Activated CD8-positive, alpha-beta memory T cell treated with anti-CD3 and anti-CD28 coated beads for 24 hours (primary cell): ENCODE measurements at places on chromosomes 6 and 20.

DNA sequence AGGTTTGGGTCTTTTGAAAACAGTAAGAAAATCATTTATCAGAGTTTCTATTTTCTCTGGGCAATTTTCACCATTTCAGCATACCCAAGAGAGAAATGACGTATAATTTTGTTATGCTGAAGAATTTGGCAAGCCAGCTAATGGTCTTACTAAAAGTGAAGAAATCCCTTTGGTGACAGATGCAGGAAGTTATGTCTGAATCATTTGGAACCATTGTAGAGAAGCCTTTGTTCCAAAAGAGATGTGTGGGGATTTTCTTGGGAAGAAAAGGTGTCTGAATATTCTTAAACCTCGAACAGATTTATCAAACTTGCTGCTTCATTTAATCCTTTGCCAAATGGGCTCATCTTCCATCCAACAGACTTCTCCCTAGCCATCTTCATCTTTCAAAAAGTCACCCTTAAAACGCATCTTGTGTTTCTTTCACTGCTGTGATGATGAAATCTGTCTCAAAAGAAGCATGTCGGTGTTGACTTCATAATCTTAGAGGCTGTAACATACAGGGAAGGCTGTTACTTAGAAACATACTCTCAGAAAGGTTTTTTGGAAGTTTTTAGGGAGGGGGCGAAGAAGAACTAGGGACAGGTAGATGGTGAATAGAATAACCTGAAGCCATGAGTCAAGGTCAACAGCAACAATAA lies 39.5 kb downstream of the CITED2 start:
- no peak for DNase-seq

- no peak for DNase-seq
These were observed 12.3 kb upstream of the CBFA2T2 start for GRCh38 chr20:33477386-33478234.

DNA sequence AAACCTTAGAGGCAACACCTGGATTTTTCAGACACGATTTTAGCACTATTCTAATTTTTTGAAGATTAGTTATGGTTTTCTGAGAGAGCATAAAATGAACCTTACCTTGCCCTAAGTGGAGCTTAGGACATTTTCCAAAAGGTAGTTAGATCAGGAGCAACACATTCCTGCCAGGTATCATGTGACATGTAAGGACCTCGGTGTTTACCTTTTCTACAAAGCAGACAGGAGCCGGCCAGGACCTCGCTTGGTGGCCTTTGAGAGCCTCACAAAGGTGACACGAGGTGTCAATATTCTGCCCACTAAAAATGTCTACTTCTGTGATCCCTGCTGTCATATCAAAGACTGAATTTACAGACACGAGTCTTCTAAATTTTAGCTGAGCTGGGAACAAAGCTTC lies 174.9 kb downstream of the SMOC2 start:
- DNase-seq, result no peak

- DNase-seq, result no peak
These were observed 37.6 kb downstream of the SHLD1 start for GRCh38 chr20:5787796-5788165.

- no peak for DNase-seq
These were observed 50.0 kb downstream of the FOXF2 start for GRCh38 chr6:1439349-1439748.

DNA sequence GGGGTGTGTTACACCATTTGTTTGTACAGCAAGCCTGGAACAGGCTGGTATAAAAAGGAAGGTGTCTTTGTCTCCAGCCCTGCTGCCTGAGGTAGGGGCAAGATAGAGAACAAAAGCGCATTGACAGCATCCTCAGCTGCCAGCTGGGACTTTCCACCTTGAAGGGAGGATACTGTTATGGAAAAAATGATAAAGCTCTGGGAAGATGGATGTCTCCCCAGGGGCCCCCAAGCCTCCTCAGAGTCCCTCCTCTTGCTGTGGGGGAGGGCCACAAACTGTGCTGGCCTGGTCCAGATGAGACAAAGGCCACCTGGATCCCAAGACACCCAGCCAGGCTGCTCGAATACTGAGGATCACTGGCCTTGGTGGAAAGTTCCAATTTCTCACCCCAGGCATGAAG lies 13.0 kb downstream of the REM1 start:
- no peak for DNase-seq

- DNase-seq, result no peak
These were observed 239.8 kb upstream of the PREP start for GRCh38 chr6:105642708-105643107.

DNA sequence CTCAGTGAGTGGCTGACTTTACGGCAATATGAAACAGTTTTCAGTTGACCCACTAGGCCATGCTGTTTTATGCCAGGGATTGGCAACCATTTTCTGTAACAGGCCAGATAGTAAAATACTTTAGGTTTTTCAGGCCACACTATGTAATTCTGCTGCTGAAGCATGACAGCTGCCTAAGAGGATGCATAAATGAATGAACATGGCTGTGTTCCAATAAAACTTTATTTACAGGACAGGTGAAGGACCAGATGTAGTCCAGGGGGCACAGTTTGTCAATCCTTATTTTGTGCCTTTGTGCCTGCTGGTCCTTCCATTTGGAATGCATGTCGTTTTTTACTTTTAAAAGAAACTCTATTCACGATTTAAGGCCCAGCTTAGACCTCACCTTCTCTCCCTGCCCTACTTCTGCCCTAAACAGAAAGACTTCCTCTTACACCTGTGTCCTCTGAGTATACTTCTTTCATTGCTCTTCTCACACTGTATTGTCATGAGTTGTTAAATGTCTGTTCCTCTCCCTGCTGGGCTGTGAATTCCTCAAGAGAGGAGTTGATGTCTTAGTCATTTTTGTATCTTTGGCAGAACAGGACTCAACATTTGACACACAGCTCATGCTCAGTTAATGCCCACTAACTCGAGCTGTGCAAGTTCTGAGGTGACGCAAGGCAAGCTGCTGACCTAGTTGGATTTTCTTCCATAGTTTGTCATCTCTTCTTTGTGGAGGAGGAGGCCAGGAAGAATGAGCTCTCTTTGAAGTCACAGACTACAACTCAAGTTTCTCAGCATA lies 90.1 kb upstream of the MAP7 start:
- DNase-seq, result no peak

DNA sequence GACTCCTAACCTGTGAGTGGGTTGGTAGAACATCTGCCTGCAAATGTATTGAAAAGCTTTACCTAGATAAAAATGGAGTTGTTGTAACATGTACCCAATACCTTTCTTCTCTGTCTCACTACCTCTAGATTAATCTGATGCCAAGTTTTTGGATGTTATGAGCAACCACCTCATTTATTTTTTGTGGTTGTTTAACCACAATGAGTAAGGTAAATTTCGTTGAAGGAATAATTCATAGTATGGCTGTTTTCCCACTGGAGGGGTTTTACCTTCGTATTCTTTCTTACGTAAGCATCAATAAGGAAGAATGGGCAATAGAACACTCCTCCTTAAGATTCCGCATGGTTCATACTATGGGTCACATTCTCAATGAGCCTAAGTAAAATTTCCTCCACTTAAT lies 165.4 kb downstream of the CDH26 start:
- no peak for DNase-seq

DNA sequence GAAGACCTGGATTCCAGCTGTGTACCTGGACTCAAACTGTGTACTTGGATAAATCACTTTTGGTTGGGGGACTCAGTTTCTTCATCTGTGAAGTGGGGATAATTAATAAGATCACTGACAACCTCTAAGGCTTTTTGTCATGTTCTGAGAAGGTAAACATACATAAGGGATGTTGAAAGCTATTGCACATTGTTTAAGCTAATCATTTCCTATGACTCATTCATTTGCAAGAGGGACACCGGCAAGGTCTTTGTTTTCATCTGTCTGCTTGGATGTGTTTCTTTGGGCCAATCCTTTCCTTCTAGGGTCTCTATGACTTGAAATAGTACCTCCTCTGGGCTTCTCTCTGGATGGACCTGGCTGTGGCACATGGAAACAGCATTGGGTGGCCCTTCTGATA lies 6.8 kb downstream of the PROKR2 start:
- no peak for DNase-seq

DNA sequence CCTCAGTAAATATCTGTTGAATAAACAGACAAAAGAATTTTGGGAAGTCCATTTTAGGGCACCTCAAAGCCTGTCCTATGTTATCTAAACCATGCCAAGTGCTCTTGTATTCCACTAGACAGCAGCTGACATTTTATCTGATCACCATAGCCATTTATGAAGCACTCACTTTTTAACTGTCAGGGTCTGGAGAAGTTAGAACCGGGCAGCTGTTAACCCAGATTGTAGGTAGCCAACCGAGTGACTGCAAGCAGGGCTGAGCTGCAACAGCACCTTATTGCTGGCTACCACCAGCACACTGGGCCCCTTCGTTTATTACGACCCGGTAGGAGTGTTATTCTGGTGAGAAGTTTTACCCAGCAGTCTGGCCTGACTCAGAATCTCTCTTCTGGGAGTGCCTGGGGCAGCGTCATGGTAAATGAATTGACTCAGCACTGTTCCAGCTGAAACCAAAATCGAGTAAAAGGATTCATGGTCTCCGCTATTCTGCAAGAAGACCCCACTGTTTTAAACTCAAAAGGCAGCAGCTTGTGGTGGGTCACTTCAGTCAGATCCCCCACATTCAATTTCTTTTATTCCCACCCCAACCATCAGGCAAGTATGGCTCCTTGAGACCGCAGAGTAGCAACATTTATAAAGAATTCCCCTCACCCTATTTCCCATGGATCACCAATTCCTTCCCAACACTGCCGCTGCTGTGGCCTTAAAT lies 1.7 kb downstream of the UBE2V1 start:
- no peak for DNase-seq

GRCh38 chr6:35521235-35521634 lies 8.5 kb upstream of the TULP1 start:
- no peak for DNase-seq

DNA sequence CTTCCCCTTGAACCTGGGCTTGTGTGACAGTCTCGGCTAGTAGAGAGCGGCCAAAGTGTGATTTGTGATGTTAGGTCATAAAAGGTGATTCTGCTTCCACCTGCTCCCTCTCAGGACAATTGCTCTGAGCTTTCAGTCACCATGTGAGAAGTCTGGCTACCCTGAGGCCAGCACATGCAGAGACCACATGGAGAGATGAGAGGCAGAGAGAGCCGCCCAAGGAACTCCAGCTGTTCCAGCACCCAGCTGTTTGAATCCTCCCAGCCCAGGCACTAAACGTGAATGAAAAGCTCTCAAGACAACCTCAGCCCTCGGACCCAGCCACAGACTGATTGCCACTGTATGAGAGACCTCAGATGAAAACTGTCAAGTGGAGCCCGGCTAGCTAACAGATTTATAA lies 143.4 kb upstream of the EEF1E1 start:
- no peak for DNase-seq

- DNase-seq, result peak; percentile 76
These were observed 26.5 kb downstream of the MTHFD1L start for GRCh38 chr6:150891888-150892485.

DNA sequence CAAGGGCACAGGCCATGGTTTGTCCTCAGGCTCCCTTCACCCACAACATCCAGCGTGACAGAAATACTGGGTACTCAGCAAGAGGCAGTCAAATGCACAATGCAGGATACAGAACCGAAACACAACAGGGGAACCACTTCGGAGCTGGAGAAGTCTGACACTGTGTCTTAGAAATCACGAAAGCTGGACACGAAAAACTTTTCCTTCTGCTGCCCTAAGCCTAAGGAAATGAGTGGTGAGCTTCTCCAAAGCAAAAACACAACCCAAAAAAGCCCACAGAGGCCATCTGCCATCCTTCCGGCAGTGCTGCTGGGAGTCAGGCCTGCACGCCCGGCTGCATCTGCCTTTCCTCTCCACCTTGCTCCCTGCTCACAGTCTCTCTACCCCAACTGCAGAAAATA lies 106.3 kb downstream of the SLC23A2 start:
- no peak for DNase-seq

DNA sequence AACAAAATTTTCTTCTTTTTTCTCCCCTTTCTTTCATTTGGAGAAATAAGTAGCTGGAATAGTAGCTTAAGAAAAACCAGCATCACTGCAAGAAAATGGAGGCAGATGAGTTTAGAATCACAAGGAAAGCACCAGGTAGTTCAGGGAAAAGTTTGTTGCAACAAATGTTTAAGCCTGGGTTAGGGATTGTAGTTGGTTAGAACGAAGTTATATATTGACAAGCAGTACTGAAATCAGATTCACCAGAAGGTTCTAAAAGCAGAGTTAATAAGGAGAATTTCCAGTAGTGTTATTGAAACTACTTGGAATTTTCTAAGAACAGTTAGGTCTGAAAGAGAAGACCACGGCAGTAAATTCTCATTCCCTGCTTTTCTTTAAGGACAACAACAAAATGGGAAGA lies 70.2 kb downstream of the BMP2 start:
- DNase-seq, result no peak

DNA sequence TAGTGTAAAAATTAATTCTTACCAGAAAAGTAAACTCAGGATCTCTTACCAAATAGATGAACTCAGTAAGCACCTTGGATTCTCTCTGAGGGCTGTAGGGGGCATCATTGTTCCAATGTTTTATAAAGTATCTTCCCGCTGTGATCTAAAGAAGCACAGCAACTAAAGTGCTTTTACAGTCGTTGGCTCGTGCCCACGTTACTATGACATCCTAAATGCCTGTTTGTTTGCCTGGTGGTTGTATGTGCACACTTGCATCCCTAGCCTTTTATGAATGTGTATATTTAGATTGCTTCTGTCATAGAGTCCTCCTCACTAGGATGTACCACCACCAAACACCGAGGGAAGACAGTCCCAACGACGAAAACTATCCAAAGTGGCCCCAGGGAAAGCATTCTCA lies 34.5 kb downstream of the SLX4IP start:
- DNase-seq, result no peak

DNA sequence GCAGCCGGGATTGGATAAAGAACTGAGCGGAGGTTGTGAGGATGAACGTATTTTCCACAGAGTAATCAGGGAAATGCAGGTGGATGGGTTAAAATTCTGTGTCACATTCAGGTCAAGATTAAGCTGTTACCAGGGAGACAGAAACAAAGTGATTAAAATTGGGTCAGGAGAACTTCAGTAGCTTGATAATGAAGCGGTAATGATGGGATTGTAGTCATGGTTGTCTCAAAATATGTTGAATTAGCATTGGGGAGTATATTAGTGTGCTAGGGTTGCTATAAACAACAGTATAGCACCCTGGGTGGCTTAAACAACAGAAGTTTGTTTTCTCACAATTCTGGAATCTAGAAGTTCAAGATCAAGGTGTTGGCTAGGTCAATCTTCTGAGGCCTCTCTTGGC lies 155.5 kb downstream of the GJA1 start:
- no peak for DNase-seq

DNA sequence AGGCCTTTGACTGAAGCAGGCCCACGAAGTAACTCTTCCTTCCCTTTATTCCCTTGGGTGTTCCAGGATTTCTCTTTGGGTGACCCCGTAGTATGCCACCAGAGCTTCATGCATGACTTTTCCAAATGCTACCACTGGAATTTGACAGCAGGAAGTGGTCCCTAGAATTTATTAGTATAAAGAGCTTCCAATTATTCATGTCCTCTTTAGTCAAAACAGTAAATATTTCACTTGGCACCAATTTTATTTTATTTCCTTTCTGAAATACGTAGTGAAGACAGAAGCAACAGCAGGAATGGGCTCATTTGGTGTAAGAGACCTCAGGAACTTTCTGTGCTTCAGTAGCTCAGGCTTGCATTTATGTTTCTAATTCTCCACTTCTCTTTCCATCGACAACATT lies 151.3 kb downstream of the LCA5 start:
- DNase-seq, result no peak
